Stimulated activated CD4-positive, alpha-beta T cell treated with anti-CD3 and anti-CD28 coated beads, Interleukin-12 subunit alpha, Interleukin-12 subunit beta, amount 100 ng/mL, for 24 hours (primary cell): ENCODE measurements at places on chromosomes 11 and 22.

DNA sequence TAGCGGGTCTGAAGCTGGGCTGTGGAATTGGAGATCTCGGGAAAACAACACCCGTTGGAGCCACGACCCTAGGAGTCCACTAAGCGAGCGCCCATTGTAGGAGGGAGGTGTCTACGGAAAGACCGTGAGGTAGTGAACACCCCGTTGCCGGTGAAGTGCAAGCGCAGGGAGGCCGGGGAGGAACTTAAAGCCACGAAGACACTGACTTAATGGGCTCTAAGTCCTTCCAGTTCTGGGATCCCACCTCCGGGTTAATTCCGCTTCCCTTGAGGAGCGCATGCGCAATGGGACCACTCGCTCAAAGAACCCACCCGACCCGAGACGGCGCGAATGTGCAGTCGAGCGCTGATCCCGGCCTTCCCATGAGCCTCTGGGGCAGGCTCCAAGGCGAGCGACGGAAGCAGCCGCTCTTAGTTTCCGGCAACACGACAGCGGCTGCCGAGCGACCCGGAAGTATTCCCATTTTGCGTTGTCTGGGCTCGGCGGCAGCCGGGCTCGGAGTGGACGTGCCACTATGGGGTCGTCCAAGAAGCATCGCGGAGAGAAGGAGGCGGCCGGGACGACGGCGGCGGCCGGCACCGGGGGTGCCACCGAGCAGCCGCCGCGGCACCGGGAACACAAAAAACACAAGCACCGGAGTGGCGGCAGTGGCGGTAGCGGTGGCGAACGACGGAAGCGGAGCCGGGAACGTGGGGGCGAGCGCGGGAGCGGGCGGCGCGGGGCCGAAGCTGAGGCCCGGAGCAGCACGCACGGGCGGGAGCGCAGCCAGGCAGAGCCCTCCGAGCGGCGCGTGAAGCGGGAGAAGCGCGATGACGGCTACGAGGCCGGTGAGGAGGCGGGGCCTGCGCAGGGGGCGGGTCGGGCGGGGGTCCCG lies at the start of gene SART1:
SART1 (plus strand) TSS at position 468 of the 874 bp plus-strand sequence; CDS start at position 515, 47 bp downstream.
- DNase-seq: peak; percentile 93

DNA sequence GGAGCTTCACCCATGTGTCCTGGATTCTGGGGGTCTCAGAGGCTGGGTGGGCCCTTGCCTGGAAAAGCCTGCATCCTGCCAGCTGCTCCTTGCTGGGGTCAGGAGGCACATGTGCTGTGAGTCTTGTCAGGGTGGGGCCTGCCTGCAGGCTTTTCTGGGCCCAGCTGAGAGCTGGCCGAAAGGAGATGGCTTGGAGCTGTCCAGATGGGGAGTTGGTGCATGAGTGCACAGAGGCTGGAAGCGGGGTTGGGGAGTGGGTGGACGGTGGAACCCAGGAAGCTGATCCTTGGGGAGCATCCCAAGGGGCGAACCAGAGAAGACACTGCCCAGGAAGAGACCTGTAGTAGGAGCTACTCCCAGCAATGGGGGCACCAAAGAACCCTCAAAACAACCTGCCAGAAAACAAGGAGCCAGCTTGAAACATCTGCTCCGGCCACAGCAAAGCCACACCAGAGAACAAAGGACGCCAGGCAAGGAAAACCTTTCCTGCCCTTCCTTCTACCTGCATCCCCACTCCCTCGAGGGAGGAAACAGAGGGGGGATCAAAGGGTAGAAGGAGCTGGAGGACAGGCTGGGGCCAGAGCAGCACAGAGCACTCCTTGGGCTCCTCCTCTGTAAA lies 8.2 kb upstream of the KCTD17 start:
- DNase-seq: no peak

DNA sequence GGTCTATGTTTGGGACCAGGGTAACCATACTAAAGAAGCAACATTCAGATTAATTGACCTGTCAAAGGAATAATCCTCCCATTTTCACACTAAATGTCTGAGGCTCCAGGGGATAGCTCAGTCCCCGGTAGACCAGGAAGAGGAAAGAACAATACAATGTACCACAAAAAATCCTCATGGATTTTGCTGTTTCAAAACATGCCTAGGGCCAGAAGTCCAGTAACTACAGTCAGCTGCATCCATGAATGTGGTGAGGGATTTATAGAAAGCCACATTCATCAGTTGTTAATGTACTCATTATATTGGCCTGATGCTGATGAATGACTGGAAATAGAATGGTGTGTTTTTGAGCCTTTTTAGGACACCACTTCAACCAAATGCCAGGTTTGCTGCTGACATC lies 6.9 kb upstream of the ETS1 start:
- DNase-seq: no peak

DNA sequence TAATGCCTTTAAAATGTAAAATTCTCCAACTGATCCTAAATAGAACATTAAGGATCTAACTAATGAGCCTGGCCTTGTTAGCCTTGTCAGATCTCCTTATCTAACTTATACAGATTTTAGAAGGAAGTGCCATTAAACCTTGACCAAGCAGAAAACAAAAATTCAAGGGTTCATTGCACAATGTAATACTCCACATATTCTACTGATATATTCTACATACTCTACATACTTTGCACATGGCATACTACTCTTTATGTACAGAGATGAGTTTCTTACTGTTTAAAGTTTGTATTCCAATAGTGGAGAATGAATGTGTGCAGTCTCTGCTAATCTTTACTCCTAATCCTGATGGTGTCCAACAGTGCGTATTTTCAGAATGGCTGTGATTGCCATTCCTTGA lies 297.2 kb downstream of the LUZP2 start:
- DNase-seq: no peak

- no peak for DNase-seq
Observed at GRCh38 chr11:63884196-63884932, 32.6 kb downstream of the RCOR2 start.

DNA sequence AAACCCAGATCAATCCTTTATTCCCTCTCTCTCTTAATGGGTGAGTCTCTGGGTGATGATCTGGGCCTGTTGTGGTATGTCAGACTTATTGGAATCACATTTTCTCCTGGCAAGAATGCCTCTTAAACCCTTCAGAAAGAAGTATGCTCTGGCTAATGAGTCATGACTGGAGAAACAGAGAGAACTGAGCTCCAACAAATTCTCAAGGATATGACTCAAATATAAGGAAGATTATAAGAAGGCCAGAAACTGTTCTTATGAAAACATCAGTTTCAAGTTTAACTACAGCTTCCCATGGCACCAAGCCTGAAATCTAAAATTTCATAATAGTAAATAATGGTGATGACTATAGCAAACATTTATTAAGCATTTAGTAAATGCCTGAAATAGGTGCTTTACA lies 83.9 kb downstream of the OR5AK2 start:
- no peak for DNase-seq

- no peak for DNase-seq
Observed at GRCh38 chr11:117669062-117669461, 128.0 kb downstream of the DSCAML1 start.

DNA sequence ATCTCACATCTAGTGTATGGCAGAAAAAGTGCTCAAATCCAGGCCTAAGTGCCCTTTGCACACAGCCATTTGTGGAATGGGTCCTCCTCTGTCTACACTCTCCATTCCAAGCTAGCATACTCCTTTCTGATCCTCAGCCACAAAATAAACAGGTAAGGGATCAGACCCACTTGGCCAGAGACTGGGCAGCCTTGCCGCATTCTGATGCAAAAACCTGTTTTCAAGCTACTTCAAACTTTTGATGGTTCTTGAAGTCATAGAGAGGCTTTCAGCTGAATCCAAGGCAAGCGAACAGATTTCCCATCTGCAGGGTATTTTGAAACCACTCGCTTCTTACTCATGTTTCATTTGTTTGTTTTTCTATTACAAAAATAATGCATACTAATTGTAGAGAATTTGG lies 136.6 kb upstream of the NAV2 start:
- DNase-seq: no peak

- DNase-seq: no peak
Observed at GRCh38 chr22:40997520-40997919, 46.3 kb downstream of the RBX1 start.

GRCh38 chr22:47552024-47552423 lies 789.6 kb downstream of the TBC1D22A start:
- no peak for DNase-seq

- DNase-seq: no peak
Observed at GRCh38 chr22:32744176-32744959, 57.1 kb upstream of the TIMP3 start.

DNA sequence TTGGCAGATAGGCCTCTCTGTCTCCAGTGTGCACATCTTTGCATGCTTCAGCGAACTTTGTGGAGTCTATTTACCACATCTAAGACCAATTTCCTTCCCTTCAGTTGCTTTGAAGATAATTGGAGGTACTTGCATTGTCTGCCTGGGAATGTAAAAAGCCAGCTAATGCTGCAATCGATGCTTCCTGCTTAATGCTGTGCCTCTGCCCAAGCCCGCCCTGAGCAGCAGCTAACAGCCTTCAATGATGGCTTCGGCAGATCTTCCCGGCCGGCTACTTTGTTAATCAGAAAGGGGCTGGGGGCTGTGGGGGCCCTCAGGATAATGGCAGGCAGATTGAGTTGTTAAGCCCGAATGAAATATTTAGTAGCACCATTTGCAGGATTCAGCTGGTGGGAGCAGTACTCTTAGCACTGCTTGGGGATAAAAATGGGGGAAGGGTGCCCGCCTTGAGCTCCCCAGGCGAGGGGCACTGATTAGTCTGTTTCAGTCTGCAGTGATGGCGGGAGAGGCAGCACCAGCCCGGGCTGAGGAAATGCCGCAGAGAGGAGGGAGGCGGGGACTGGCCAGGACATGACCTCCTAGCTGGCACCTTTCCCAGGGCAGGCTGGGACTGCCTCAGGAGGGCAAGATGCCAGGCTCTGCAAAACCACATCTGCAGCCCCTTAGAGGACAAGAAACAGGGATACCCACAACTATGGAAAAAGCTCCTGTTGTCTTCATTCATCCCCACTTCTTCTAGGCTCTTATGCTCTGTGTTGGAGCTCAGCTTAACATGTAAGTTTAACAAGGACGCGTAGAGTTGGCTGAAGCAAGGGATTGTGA lies 460.0 kb downstream of the BUD13 start:
- no peak for DNase-seq

GRCh38 chr11:110852921-110853490 lies 140.8 kb upstream of the ARHGAP20 start:
- DNase-seq: no peak

DNA sequence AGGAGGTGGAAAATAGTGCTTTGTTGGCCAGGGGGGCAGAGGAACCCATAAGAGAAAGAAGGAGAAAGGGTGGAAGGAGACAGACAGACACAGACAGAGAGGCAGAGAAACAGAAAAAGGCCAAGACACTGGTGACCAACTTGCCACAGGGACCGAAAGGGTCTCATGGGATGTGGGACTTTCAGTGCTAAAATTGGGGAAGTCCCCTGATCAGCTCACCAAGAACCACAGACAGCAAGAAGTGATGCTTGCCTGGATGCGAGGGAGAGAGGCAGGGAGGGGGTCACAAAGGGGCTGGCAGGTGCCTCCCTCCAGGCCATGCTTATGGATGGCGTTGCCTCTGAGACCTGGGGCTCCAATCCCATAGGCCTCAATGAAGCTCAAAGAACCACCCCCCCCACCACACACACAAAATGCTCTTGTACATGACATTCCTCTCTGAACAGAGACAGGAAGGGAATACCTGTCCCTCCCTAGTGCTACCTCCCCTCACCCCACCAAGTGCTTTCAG lies 413.4 kb downstream of the MN1 start:
- no peak for DNase-seq

GRCh38 chr11:83275888-83276641 lies 10.1 kb downstream of the CCDC90B start:
- no peak for DNase-seq

GRCh38 chr11:72519220-72519881 lies 85.0 kb upstream of the CLPB start:
- no peak for DNase-seq

DNA sequence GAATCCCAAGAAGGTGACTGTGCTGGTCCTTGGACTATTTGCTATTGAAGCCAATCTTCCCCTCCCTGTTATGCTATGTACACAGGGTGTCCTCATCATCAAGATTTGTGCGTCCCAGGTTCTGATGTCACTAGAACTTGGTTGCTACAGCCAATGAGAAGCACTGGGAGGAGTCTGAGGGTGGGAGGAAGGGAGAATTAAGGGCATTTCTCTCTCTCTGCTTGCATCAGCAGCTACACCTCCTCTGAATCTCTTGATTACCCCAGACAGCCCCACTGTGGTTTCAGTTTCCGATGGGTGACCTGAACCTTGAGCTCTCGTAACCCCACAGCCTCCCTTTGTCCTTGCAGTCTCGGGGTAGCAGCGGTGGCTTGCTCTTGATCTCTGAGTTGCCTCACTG lies 212.4 kb upstream of the SESN3 start:
- no peak for DNase-seq

- DNase-seq: no peak
Observed at GRCh38 chr11:104892723-104893511, 5.3 kb downstream of the CASP12 start.

GRCh38 chr11:2444821-2445745 lies at the start of gene KCNQ1:
KCNQ1 (plus strand) TSS chr11:2445008; CDS start chr11:2445099, 91 bp downstream.
- DNase-seq: no peak

DNA sequence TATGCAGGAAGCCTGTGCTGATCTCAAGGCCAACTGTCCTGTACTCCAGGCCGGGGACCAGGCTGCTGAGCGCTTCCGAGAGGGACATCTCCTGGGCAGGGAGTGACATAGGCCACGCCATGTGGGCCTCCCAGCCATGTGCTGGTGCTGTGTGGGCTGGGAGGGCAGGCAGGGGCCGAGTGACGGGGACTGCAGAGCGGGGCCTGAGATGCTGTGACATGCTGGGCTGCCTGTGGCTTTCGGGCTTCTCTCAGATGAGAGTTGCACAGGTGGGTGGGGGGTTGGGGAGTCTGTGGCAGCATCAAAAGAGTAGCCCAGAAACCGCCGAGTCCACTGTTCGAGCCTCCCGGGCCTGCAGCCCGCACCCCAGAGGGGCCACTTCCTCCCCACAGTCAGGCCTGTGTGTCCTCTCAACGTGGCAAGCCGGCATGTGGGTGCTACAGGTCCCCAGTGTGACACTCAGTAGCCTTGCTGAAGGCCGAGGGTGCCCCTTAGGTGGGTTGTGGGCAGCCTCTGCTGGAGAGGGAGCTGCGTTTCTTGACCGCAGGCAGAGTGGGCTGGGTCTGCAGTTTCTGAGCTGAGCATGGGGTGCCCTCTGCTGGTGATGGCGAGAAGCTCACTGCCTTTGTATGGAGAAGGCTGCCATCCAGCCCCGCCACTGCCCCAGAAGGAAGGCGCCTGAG lies 101.2 kb downstream of the BCR start:
- peak; percentile 81 for DNase-seq
